ENCODE measurements at places on chromosomes 12 and 14.

DNA sequence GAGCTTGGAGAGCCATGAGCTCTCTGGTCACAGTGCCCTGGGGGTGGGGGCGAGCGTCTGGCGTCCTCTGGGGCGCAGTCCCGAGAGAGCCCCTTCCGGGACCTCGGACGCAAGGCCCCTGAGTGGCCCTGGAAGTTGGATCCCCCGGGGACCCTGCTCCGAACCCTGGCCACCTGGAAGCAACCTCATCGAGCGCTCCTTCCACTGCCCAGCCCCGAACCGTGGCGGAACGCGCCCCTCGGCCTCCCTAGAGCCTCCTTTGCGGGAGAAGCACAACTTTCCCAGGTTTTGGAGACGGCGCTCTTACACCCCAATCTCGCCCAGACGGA lies 1.2 kb downstream of the NOS1 start:
- no peak for DNase-seq

DNA sequence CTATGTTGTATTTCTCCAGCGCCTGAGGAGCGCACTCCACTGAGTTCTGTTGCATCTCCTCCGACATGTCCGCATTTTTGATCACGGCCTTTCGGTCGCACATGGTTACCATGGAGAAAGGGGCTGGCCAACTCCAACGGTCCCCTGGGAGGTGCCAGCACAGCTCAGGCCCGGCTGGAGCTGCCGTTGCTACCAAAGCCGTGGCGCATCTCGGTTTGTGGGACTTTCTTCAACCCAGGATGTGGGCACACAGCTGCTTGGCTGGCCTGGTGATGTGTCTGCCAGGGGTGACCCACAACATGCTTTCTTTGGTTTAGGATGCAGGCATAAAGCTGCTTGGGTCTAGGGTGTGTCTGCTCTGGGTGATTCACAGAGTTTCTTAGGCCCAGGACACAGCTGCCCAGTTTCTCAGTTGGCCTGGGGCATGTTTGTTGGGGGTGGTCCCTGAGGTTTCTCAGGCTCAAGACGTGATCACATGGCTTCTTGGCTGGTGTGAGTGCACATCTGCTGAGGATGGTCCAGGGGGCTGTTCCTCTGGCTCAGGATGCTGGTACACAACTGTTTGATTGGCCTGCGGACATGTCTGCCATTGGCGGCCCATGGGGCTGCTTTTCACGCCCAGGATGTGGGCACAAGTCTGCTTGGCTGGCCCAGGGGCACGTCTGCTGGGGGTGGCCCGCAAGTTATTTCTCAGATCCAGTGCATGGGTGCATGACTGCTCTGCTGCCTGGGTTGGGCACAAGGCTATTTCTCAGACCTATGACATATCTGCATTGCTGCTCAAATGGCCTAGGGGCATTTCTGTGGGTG lies 25.9 kb upstream of the GTF2A1 start:
- no peak for DNase-seq

GRCh38 chr14:76887191-76887590 lies 61.0 kb downstream of the LRRC74A start:
- no peak for DNase-seq

GRCh38 chr14:72634691-72635616 lies 258.9 kb downstream of the DPF3 start:
- DNase-seq, result no peak

- DNase-seq, result no peak
Measured at GRCh38 chr12:60842181-60842580, 1246.4 kb downstream of the SLC16A7 start.

DNA sequence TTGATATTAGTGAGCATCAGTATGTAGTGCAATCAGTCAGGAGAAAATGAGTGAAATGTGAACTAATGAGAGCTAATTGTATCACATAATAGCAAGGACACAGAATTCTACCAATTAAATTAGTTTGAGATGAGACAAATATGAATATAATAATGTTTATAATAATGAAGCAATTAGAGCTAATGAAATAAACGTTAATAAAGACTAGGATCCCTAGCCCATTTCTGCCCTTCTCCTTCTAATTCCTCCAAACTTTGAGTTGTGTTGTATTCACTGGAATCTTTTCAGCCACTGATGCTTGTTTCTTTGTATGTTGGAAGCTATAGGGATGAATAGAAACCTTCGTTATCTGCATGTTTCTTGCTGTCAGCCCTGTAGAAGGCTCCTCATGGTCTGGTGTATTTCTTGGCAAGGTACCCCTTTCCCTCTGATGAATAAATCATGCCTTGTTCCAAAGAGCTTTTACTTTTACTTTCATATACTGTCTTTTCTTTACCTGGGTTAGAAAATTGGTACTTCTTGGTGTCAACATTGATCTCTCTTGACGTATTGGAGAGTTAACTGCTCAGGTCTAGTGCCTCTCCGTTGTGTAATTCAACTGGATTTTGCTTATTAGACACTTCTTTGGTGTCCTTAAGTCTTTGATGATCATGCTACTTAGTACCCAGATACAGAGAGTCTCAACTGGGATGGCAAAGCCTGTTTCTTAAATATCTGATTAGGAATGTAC lies 154.8 kb downstream of the PTCSC3 start:
- DNase-seq, result no peak

GRCh38 chr14:100424504-100425428 lies 101.6 kb downstream of the SLC25A47 start:
- DNase-seq, result no peak

- DNase-seq, result no peak
Measured at GRCh38 chr12:22856178-22856577, 231.2 kb downstream of the ETNK1 start.

DNA sequence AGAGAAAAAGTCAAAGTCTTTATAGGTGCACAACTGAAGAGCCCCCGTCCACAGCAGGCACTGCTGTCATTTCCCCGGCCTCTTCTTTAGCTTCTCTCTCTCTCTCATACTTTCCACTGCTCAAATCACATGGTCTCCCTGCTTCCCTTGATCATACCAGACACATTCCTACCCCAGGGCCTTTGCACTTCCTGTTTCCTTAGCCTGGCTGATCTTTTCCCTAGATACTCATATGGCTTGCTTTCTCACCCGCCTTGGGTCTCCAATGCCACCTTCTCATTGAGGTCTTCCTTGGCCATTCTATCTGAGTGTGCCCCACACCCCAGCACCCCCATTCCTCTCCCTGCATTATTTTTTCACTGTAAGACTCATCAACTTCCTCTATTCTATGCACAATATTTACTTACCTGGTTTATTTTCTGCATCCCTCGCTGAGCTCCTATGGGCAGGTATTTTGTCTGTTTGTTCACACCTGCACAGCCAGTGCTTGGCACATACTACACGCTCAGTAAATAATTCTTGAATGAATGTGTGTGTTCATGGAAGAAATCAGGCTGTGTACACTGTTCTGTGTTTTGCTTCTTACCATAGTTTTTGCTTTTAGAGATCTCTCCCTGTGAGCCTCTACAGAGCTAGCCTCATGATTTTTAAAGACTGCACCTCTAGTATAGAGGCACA lies 31.9 kb downstream of the SERPINA1 start:
- DNase-seq, result no peak

GRCh38 chr14:99548871-99549515 lies 55.0 kb downstream of the CCDC85C start:
- DNase-seq, result no peak

DNA sequence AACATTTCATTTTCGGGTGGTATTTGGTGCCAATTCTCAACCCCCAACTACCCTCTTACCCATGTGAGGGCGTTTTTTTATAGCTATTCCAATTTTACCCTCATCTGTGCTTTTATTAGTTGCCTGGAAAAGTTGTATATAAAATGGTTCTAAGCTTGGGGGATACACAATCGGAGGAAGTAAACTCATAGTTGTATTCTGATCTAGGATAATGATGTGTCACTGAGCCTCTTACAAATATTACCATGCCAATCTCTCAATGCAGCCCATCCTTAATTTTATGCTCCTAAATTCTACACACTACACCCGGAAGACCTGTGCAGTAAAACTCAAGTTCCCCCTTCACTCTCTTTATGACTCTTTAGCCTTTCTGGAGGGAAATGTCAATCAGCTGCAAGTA lies 1206.5 kb upstream of the FLRT2 start:
- DNase-seq, result no peak

DNA sequence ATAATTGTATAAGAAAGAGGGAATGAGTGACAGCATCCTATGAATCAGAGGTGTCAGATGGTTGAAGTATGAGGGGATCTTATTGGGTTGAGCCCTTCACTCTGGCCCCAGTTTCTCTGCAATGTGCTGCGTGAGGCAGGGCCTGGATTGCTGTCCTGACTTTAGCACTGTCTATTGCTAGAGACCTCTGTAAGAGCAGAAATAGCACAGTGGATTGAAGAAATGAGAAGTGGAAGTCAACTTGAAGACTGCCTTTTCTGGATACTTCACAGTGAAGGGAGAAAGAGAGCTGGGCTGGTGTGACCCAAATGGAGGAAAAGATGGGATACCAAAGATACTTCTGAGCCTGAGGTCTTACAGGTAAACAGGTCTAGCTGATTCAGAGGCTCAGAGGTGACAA lies 5.8 kb downstream of the ASCL4 start:
- DNase-seq, result no peak

DNA sequence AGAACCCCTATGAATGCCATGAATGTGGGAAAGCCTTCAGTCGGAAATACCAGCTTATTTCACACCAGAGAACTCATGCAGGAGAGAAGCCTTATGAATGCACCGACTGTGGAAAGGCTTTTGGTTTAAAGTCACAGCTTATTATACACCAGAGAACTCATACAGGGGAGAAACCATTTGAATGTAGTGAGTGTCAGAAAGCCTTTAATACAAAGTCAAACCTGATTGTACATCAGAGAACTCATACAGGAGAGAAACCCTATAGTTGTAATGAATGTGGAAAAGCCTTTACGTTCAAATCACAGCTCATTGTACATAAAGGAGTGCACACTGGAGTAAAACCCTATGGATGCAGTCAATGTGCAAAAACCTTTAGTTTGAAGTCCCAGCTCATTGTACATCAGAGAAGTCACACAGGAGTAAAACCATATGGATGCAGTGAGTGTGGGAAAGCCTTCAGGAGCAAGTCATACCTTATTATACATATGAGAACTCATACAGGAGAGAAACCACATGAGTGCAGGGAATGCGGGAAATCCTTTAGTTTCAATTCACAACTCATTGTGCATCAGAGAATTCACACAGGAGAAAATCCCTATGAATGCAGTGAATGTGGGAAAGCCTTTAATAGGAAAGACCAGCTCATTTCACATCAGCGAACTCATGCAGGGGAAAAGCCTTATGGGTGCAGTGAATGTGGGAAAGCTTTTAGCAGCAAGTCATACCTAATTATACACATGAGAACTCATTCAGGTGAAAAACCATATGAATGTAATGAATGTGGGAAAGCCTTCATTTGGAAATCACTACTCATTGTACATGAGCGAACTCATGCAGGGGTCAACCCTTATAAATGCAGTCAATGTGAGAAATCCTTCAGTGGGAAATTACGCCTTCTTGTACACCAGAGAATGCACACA lies 22.3 kb downstream of the ZNF268 start:
- DNase-seq, result no peak

DNA sequence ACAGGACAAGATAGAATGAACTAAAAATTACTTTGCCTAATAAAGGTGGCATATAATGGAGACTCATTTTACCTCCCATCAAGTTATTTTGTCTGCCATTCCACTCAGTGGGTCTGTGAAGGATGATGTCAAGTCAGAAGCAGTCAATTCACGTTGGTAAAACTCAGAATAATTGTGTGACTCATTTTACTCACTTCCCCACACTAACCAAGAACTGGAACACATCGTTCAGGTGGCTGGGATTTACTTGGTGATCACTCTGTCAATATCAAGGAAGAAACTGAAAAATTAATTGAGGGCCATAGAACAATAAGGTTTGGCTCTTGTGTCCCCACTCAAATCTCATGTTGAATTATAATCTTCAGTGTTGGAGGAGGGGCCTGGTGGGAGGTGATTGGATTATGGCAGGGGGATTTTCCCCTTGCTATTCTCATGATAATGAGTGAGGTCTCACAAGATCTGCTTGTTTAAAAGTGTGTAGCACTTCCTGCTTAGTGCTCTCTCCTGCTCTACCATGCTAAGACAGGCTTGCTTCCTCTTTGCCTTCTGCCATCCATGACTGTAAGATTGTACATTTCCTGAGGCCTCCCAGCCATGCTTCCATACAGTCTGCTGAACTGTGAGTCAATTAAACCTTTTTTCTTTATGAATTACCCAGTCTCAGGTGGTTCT lies 35.7 kb upstream of the GTF2A1 start:
- no peak for DNase-seq

GRCh38 chr14:84465880-84466279 lies 1064.1 kb upstream of the FLRT2 start:
- no peak for DNase-seq

- no peak for DNase-seq
Measured at GRCh38 chr12:34233618-34234017, 211.3 kb downstream of the ALG10 start.

GRCh38 chr12:130162745-130163460 lies 639 bp downstream of the FZD10 start:
- no peak for DNase-seq

- no peak for DNase-seq
Measured at GRCh38 chr12:62247281-62248045, 12.7 kb upstream of the USP15 start.

DNA sequence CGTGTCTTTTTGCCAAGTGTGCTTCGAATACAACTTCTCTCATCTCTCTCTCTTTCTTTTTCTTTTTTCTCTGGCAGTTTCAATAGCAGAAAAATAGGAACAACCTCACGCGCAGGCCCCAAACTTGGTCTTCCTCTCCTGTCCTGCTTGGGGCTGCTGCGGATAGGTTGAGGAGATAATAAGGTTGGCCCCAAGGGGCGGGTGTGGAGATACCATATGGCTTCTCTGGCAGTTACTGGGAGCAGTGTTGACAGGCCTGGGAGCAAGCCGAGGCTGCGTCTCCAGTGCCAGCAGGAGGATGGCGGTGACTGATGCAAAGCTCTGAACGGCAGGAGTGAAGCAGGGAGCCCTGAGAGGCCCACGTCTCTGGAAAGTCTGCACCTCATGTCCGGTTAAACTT lies 89.5 kb upstream of the MANSC4 start:
- no peak for DNase-seq

- DNase-seq, result peak; percentile 85
Measured at GRCh38 chr14:81427348-81428058, 27.4 kb upstream of the STON2 start.

DNA sequence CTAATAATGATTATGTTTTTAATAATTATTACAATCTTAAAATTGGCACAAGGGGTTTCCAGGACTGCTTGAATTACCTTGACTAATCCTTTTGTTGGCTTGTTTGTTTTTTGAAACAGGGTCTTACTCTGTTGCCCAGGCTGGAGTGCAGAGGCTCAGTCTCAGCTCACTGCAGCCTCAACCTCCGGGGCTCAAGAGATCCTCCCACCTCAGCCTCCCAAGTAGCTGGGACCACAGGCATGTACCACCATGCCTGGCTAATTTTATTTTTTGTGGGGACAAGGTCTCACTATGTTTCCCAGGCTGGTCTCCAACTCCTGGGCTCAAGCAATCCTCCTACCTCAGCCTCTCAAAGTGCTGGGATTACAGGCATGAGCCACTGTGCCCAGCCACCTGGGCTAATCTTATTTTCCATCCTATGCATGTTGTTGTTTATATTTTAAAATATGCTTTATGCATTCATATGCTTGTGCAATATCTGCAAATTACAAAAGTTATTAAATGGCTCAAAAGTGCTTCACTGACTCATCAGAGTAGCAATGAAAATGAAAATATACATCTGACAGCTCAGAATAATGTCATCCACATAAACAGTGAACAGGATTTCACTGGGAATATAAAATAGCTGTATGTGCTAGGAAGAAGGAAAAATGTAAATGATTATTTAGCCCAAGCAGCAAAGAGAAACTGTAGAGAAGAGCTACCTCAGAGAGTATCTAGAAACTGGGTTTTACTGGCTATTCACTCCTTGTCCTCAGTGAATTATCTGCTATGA lies 24.8 kb upstream of the PLEKHG6 start:
- DNase-seq, result no peak

GRCh38 chr14:32313844-32314376 lies 15.2 kb upstream of the AKAP6 start:
- DNase-seq, result peak; percentile 56
